Right atrium auricular region (tissue), 2 donors: ENCODE measurements at places on chromosomes 5 and 9. TPM values are rescaled to one million over a fixed set of nuclear protein-coding genes. Genes with fewer than 3 reads are reported as not detected.

- DNase-seq: no peak
Observed at GRCh38 chr9:134983074-134983473, 65.4 kb upstream of the FCN1 start.

DNA sequence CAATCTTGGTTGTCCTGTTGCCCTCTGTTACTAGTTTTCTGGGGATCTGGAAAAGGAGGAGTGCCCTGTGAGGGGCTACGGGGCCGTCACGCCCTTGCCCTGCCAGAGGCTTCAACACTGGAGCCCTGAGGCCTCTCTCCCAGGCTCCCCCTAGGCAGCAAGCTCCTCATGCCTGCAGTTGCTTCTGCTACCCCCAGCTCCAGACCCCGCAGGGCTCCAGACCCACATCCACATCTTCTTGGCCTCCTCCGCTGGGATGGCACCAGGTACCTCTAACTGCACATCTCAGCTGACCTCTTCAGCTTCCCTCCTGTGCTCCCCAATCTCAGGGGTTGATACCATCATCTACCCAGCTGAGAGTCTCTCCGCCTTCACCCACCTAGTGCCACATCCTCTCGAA is 116.0 kb downstream of the ZNF354C start:
- DNase-seq: no peak

DNA sequence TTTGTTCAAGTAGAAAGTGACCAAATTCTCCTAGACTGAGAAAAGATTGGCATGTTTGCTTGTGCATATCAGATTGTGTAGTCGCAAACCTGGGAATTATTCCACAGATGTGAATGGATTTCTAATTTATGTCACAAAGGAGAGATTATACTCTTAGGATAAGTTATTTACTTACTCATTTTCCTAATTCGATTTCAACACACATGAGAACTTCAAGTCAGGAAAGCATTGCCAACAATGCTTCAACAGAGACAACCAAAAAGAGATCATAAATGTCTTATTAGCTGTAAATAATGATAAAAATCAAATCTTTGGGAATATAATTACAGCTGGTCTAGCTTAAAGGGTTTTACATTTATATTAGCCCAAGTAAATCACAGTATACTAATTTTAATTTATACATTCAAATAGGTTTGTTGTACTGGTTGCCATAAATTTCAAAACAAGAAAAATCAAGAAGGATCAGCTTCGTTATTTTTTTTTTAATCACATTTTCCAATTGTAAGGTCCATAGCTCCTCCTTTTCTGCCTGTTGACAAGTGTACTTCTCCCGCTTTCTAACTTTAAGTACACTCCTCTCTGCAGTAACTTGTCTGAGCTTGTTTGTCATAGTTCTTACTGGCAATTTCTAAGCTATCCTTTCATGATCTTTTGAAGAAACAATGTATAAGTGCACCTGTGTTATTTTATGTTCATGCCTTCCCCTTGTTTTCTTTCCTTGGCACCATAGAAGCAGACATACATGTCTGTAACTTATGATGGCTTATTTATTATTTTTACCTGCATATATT is 246.6 kb downstream of the DEPDC1B start:
- DNase-seq: no peak

DNA sequence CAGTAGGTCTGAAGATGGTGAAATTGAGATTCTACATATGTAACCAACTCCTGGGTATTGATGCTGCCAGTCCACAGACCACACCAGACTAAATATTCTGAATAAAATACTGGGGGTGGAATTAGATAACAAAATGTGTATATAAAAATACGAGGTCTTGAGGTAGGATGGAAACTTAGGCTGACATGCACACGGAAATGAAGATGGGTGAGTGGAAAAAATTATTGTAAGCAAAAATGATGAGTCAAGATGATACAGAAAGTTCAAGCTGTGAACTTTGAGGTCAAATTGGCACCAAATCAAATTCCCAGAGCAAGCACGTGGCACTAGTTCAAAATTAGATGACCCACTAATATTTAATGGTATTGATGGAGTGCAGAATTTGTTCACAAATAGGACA is 713.4 kb upstream of the ACO1 start:
- no peak for DNase-seq

DNA sequence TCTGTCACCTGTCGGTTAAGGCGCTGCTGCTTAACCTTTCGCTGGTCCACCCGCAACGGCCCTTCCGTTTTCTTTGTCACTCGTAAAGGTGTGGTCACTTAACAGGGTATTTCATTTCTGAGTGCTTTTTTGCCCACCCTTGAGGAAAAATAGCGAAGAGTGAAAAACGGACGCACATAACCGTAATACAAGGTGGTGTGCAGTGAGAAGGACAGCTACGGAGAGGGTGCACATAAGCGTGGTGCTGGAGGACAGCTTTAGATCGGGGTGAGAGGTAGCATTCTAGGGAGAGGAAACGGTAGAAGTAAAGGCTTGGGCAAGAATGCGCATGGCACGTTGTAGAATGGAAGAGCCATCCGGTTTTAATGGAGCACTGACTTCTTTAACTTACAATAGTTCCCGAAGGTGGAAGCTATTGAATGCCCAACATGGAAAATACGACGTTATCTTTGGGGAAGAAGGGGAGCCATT is 761 bp downstream of the CCT5 start:
- no peak for DNase-seq

DNA sequence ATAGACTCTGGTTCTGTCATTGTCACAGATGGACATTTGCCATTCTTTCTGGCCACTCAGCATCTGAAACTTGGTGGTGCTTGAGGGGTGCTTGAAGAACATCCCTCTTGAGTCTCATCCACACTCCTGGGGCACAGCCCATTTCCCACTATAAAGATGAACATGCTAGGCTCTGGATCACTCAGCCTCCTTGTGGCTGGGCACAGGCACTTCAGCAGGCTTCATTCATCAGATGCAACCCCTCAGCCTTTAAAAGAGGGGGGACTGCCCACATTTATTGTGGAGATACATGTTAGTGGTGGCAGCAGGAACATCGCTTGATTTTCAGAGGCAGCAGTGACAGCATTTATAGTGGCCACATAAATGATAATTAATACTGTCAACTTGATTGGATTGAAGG is 124.7 kb upstream of the NIPBL start:
- no peak for DNase-seq

DNA sequence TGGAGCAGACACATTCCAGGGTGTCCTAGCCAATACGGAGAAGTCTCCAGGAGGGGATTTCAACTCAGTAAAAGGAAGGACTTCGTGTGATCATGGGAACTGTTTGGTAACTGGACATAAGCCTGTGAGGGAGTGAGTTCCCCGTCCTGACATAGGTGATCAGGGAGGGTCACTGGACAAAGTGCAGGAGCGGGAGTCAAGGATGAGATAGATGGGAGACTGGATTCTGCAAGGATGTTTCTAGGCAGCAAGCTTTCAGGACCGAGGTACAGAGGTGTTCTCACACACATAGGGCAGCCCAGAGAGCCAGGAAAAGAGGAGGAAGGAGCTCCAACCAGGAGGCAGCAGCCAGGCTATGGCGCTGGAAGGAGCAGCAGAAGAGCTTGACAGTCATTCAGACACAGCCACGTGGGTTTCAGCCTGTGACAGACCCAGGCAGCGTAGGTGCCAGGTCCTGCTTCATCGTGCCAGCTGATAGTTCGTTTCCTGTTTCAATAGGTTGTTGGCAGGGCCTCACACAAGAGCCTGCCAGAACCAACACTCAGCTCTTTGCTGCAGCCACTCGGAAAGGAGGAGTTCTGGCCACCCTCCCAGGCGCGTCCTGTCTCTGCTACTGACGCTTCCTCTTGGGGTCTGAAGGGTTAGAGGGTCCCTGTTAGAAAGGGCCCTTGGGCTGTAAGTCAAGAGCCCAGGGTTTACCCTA is 84.1 kb downstream of the AMBP start:
- DNase-seq: peak; percentile 94

GRCh38 chr9:37596504-37596903 is 4.1 kb upstream of the TOMM5 start:
- no peak for DNase-seq

DNA sequence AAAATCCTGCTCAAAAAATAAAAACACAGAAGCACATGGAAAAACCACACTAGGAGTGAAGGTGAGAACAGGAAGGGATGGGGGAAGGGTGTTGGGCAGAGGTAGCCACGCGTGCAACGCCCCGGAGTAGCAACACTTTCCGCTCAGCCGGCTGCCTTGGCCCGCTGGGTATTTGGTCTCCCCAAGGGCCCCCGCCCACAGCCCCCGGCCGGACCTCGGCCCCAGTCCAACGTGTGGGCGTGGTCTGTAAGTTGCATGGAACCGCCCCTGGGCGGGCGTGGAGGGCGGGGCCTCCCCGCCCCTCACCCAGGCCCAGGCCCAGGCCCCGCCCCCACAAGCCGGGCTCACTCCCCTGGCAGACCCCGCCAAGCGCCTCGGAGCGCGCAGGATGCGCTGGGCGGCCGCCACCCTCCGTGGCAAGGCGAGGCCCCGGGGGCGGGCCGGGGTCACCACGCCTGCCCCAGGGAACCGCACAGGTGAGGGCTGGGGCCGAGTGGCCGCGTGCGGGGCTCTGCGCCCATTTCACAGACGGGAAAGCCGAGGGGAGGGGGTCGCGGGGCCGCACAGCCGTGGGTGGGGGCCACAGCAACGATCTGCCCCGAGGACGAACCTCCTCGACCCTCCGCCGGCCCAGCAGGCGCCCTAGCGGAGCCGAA is at the start of gene SUSD3:
Gene SUSD3, plus strand, starts transcription at position 347 of the 656 bp plus-strand sequence. Its CDS starts 42 bp downstream, at position 389.
- no peak for DNase-seq

- DNase-seq: no peak
Observed at GRCh38 chr5:103340132-103340531, 81.6 kb downstream of the MACIR start.

GRCh38 chr5:116488356-116489041 is 86.1 kb downstream of the SEMA6A start:
- no peak for DNase-seq

DNA sequence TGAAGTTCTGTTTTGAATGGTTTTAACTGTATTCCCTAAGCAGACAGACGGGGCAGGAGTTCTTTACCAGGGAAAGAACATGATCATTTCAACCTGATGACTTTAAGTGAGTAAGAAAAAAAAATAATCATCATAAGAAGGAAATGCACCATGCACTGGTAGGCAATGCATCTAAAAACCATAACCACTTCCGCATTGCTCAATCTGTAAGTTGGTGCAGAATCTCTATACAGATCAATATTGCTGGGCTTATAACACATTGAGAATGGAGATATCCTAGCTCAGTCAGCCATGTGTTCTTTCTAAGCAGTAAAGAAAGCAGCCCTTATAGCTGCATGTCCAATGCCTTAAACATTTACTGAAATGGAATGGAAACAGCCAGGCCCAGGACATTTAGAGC is 407.1 kb upstream of the DMAC1 start:
- no peak for DNase-seq

GRCh38 chr9:125513303-125513667 is 193.7 kb downstream of the MAPKAP1 start:
- no peak for DNase-seq

- DNase-seq: no peak
Observed at GRCh38 chr5:29935371-29935770, 1258.1 kb upstream of the CDH6 start.

- DNase-seq: no peak
Observed at GRCh38 chr5:163586531-163586956, 81.1 kb downstream of the MAT2B start.

GRCh38 chr5:58680503-58680902 is 97.6 kb downstream of the RAB3C start:
- DNase-seq: no peak

DNA sequence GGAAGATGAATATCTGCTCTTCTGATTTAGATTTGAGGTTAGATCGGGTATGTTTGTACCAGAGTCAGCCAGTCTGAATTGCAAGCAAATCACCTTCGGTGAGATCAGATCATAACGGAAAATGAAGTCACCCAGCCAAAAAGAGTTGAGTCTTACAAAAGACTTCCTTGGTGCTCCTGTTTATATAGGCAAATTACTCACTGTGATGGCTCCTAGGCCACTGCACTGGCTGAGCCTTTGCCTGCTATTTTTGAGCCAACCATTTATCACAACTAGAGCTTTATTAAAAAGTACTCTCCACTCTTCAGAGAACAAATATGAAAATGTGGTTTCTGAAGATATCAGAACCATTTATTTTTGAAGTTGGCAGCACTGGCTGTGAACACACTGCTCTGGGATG is 277.7 kb upstream of the PCSK5 start:
- DNase-seq: no peak

DNA sequence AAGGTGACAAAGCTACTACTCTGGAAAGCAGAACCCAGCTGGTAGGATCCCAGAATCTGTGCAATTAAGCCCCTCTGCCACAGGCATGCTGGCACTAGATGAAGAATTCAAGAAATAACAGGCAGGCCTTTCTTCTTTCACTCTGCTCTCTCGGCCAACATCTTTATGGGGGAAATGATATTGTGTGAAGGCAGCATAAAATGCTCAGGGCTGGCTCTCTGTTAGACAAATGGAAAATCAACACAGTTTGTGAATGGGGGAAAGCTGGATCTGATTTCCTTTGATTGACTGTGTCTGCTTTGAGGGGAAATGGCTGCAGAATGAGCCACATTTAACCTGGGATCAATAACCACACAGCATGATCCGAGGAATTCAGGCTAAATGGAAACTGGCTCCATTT is 29.1 kb upstream of the AKNA start:
- no peak for DNase-seq

DNA sequence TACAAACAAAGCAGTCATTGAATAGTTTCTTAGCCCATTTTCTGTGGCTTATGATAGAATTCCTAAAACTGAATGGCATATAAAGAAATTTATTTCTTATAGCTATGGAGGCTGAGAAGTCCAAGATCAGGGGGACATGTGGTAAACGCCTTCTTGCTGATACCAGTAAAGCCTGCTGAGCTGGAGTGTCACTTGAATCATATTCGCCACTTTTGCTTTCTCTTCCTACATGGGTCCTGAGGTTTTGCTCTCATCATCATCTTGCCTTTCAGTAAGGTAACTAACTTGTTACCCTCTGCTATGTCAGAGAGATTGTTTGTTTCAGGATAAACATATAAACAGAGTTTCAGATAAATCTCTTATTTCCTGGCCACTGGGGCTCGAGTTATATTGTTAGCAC is 203.3 kb upstream of the DMRT1 start:
- no peak for DNase-seq

FBN2 gene
- 4.6 TPM for total RNA-seq

EXD3 gene
- total RNA-seq: 6.0 TPM

ZNF883 gene
- total RNA-seq: 4.1 TPM

MRPL36 gene
- total RNA-seq: 40.5 TPM

MORN5 gene
- total RNA-seq: not detected

TAF11L5 gene
- total RNA-seq: not detected

INSL6 gene
- not detected for total RNA-seq

ACOT12 gene
- total RNA-seq: not detected

CCDC183 gene
- total RNA-seq: 2.5 TPM
